ENCODE measurements at places on chromosomes 4 and X.

DNA sequence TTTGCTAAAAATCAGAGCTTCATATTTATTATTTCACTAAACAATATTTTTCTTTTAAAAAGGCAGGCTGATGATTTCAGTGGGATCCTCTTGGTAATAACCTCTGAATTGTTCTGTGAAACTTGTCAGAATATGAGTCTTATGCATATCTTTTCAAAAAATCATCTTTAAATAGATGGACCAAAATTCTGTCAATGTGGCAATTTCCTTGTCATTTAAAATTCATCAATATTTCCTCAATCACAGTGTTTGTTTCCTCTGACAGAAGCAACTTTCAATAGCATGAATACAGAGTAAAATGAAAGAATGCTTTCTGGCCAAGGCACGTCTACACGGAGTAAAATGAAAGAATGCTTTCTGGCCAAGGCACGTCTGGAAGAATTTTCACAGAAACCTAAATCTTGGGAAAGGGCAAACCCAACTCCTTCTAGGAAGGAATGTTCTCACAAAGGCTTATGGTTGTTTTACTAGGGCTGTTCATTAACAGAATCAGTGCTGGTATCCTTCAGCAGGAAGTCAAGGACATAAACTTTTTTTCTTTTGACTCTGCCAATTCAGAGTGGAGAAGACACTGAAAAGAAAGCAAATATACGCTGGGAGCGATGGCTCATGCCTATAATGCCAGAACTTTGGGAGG is 99.0 kb upstream of the GPR34 start:
- no peak for DNase-seq

DNA sequence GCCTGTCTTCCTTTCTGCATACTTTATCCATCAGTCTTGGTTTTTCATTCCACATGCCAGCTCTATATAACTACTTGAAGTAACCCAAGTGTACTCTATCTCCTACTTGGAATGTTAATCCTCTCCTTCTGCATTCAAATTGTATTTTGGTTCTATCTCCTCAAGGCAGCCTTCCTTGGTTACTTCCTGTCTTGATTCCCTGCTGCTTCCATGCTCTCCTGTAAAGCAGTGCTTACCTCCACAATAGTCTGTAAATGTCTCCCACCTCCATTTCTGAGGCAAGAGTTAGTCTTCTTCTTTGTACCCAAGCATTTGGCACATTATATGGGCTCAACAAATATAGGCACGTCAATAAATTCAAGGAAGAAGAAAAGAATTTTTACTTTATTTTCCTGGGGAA is 298.4 kb downstream of the ARHGAP24 start:
- DNase-seq, result no peak

DNA sequence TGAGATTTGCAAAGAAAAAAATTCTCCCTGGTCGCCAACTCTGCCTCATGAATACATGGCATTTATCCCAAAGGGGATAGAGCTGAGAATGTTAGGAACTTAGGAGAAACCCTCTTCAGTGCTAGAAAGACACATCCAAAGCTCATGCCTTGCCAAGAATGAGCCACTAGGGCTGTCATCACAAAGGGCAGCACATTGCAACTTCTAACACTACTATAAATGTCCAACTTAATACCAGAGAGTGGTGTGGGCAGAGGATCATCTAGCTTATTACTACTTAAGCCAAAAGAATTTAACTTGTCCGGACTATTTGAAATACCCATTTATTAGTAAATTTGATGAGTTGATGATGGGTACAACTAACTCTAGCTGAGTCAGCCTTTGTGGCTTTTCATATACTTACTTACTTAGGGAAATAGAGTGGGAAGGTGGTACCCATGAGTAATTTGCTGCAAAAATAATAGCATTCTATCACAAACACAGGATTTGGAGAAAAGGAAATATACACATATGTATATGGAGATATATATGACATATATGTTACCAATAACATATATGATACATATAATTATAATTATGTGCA is 66.3 kb upstream of the GAB1 start:
- DNase-seq, result no peak

GRCh38 chr4:26953366-26953765 is 92.7 kb downstream of the STIM2 start:
- DNase-seq, result no peak

DNA sequence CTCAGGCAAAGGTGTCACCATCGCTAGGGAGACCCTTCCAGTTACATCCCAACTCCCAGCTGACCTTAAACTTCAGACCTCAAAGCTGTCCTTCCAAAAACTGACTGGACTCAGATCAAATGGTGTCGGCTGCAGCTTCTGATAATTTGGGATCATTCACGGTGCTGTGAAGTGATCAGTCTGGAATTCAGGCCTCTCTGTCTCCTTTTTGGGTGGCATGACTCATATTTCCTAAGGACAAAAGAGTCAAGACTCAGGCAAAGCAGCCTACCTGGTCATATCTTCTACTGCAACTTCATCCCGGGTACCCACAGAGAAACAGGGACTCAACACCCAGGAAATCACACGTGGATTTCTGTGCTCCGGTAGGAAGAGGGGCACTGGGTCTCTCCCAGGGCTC is 87.6 kb downstream of the SORCS2 start:
- DNase-seq, result no peak

- DNase-seq, result no peak
Measured at GRCh38 chr4:19156786-19157185, 1094.9 kb upstream of the SLIT2 start.

DNA sequence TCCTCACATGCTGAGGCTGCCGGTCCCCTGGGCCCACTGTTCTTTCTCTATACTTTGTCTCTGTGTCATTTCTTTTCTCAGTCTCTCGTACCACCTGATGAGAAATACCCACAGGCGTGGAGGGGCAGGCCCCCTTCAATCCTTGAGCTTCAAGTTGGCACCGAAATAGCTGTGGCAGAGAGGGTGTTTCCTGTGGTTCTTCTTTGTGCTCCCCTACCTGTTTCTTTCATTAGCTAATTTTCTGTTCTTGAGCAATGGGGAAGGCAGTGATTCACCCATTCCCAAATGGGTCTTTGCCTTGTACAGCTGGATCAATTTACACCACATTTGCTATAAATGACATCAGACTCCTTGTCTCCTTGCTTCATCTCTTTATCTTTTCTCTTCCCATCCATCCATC is 2.1 kb upstream of the CYSLTR1 start:
- DNase-seq, result no peak

DNA sequence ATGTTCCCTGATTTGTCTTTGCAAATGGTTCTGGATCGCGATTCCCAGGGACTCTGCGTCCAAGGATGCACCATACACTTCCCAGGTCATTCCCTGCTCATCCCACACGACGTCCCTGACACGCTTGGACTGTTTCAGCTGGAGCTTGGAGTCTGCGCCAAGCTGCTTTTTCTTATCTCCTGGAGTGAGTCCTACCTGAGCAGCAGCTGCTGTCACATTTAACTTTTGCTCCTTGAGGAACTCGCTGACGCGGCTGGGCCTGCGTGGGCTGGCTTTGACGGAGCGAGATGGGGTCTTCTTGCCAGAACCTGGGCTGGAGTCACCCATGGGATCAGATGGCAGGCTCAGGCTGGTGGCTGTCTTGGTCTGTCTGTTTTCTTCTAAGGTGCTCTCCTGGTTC is 59.6 kb downstream of the GPRIN3 start:
- no peak for DNase-seq

DNA sequence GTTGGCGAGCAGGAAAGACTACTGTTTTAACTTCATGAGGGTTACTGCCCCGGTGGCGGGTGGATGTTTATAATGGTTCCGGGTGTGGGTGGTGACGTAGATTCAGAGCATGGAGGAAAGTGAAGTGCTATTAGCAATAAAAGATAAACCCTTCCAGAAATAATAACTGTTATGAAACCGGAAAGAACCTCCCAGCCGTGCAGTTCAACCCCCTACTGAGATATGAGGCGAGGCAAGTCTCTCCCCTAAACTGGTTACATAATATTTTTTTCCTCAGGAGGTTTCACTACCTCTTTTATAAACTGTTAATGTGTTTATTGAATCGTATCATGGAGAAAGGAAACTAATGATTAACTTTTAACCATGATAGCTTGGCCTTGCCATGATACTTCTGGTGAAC is 33.9 kb upstream of the STIM2 start:
- DNase-seq, result no peak

- no peak for DNase-seq
Measured at GRCh38 chrX:7163146-7163677, 15.3 kb upstream of the PUDP start.

Measured in left forelimb (tissue), 1 donor.